ENCODE measurements at places on chromosomes 12 and 14. TPM values are rescaled to one million over a fixed set of nuclear protein-coding genes. Genes with fewer than 3 reads are reported as not detected.

DNA sequence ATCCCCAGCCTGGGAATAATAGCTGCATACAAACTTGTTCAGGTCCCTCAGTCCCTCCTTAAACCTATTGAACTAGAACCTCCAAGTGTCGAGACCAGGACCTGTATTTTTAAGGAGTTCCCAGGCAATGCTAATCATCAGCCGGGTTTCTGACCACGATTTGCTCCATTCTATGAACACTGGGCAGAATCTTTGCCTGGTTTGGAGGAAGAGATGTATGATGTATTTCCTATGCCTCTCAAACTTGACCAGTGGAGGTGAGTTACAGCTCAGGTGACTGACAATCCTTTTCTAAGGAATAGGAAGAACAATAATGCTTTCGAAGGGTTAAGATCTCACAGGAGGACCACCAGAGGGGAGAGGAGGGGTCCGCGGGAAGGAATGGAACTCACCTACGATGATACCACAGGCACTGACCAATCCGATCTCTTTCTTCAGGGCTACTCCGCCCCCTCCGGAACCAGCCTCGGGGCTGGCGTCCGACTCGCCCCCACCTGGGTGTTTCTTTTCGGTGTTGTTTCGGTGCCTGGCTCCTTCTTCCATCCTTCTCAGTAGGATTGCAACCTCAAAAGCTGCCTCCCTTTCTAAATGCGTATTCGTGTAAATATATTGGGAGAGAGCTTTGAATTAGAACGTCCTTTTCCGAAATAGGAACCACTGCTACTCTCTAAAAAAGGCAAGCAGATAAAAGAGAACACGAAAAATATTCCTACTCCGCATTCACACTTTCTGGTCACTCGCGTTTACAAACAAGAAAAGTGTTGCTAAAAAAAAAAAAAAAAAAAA lies 895 bp downstream of the SLC7A8 start:
- peaks cover 9% of the 10 kb centered on the region for H3K4me1 ChIP-seq
- peak; percentile 33 for DNase-seq
- no peaks in the 10 kb centered on the region for H3K36me3 ChIP-seq

- H3K4me3 ChIP-seq: no peak overlapping the region
- peaks cover 92% of the 10 kb centered on the region for H3K27me3 ChIP-seq
- H3K36me3 ChIP-seq: no peaks in the 10 kb centered on the region
Observed at GRCh38 chr12:53960187-53961024, 5.7 kb downstream of the HOXC12 start.

DNA sequence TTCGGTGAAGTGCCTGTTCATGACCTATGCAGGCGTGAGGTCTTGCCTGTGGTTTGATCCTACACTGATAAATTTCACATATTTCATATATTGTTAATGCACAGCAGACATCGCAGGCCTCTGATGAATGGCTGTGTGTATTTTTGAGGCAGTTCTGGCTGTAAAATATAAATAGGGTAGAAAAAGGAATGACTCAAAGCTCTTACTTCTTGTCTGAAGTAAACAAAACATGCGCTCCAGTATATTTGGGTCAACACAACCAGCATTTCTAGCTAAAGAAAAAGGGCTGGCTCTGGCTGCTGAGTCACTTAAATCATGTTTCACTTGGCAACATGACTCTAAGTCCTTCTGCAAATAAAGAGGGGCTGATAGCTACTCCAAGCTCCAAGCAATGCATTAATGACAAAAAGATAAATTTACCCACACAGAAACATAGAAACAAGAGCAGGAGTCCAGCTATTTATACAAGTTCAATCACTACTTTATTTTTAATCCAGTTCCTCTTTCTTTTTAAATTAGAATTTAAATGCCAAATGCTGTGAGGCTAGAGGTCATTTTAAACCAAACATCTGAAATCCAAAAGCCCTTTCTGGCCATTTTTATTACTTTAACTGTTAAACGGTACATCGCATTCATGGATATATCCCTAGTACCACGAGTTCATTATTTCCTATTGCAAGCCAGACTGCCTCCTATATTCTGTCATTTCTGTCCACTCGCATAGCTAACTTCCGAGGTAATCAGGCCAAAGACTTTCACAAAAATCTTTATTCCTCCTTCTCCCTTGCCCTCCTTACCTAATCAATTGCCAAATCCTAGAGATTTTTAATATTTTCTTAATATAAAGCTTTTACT lies 54.3 kb upstream of the TMCC3 start:
- no peak overlapping the region for H3K27ac ChIP-seq
- no peak for DNase-seq
- no peaks in the 10 kb centered on the region for H3K27me3 ChIP-seq
- no peaks in the 10 kb centered on the region for H3K36me3 ChIP-seq
- no peak overlapping the region for H3K4me3 ChIP-seq

DNA sequence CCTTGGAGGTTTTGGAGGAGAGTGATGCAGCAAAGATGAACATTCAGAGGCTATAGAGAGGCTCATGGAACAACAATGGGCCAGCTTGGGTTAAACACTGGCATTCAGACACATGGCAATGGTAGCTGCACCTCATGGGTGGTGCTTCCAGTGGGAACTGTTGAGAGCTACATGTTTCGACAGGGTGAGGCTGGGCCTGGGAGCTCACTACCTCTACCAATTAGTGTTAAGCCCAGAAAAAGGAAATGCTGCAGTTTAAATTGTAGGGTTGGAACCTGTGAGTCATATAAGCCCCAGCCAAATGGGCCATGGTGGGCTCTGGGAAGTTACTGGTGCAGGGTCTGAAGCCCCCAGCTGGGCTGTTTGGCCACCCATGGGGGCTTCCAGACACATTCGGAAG lies 279.7 kb downstream of the ZFP36L1 start:
- H3K27me3 ChIP-seq: no peaks in the 10 kb centered on the region
- no peak for DNase-seq
- peaks cover 19% of the 10 kb centered on the region for H3K4me1 ChIP-seq
- H3K36me3 ChIP-seq: no peaks in the 10 kb centered on the region
- H3K27ac ChIP-seq: no peak overlapping the region

GRCh38 chr12:119139448-119139847 lies 39.3 kb upstream of the HSPB8 start:
- H3K4me1 ChIP-seq: no peaks in the 10 kb centered on the region
- no peak for DNase-seq
- H3K4me3 ChIP-seq: no peak overlapping the region
- no peaks in the 10 kb centered on the region for H3K27me3 ChIP-seq
- H3K36me3 ChIP-seq: no peaks in the 10 kb centered on the region

DNA sequence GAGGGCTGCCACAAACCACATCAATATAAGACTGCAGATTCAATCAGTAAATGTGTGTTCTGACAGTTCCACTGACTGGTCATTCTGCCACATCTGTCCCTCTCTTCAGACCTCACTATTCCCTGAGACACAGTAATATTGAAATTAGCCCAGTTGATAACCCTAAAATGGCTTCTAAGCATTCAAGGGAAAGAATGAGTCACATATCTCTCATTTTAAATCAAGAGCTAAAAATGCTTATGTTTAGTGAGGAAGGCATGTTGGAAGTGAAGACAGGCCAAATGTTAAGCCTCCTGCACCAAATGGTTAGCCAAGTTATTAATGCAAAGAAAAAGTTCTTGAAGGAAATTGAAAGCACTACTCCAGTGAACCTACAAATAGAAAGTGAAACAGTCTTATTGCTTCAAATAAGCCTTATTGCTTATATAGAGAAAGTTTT lies 24.5 kb upstream of the KIF21A start:
- H3K4me3 ChIP-seq: peak overlapping the region; percentile 16
- H3K27ac ChIP-seq: no peak overlapping the region
- H3K4me1 ChIP-seq: peaks cover 9% of the 10 kb centered on the region
- DNase-seq: no peak
- H3K36me3 ChIP-seq: no peaks in the 10 kb centered on the region

GARIN6 gene
- total RNA-seq: not detected

SLC2A14 gene
- 0.15 TPM for total RNA-seq

CPNE8 gene
- 6.3 TPM for total RNA-seq

CD163 gene
- 5.6 TPM for total RNA-seq

SAMD15 gene
- 1.0 TPM for total RNA-seq

Measured in CD8-positive, alpha-beta memory T cell (primary cell).